ENCODE measurements at places on chromosomes 5 and 9.

GRCh38 chr5:167797933-167798332 is 493.5 kb upstream of the WWC1 start:
- DNase-seq, result no peak

- no peak for DNase-seq
Measured at GRCh38 chr5:177271113-177271512, 32.4 kb downstream of the RAB24 start.

DNA sequence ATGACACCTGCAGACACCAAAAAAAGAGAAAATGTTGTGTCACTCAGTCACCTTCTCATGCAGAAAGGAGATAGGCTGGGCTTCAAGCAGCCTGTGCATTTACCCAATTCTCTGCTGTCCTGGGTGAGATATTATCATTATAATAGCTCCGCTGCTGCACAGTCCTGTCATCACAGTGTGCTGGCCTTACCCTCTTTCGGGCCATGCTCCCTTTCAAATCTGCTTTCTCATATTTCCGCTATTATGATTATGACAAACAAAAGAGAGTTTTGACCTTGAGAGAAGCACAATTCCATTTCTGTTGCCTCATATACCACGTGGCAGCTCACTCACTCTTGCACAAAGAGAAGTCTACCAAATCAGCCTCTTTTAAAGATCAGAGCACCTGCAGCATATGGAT is 1350.1 kb upstream of the ACO1 start:
- no peak for DNase-seq

- peak; percentile 3 for DNase-seq
Measured at GRCh38 chr9:111896942-111897600, 457 bp downstream of the UGCG start.

DNA sequence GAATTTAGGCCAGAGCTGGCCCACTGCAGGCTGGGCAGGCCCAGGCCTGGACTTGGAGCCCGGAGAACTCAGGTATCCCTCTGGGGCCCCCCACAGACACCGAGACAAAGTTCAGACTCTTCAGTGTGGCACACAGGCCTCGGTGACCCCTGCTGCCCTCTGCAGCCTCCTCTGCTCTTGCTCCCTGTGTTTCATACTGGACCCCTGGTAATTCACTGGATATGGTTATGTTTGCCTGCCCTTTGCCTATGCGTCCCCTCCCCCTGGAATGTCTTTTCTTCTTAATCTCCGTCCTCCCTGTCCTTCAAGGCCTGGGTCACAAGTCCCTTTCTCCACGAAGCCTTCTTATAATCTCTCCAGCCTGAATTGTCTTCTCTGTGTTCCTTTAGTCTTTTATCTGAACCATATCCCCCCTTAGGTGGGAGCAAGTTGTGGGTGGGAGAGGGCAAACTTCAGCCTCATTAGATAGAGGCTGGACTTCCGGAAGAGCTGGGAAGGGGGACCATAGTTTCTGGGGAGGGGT is 30.1 kb downstream of the GSN start:
- no peak for DNase-seq

DNA sequence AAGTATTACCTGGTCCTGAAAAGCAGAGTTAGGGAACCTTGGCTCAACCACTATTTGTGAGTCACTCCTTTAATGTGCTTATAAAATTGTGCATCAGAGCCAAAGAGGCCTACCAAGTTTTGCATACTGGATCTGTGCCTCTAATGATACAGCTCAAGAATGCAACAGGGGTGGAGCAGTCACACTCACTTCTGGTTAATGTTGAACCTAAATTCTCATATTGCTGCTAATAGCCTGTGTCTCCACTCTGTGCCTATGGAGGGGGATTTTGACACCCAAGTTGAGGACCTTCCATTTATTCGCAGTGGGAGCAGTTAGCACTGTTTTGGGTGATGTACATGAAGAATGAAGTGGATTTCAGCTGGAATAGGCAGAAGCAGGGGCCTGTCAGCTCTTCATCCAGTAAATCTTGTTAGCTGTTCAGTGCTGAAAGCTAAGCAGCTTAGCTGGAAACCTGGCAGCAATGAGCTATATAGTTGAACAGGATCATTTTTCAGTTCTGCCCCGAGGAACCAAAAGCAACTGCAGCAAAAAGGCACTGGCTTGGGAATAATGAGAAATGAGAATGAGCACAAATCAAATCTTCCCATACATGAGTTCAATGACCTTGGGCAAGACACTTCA is 9.7 kb downstream of the SH3TC2 start:
- no peak for DNase-seq

- no peak for DNase-seq
Measured at GRCh38 chr5:112316731-112317130, 102.3 kb downstream of the EPB41L4A start.
